ENCODE measurements at places on chromosomes 12 and 14.

DNA sequence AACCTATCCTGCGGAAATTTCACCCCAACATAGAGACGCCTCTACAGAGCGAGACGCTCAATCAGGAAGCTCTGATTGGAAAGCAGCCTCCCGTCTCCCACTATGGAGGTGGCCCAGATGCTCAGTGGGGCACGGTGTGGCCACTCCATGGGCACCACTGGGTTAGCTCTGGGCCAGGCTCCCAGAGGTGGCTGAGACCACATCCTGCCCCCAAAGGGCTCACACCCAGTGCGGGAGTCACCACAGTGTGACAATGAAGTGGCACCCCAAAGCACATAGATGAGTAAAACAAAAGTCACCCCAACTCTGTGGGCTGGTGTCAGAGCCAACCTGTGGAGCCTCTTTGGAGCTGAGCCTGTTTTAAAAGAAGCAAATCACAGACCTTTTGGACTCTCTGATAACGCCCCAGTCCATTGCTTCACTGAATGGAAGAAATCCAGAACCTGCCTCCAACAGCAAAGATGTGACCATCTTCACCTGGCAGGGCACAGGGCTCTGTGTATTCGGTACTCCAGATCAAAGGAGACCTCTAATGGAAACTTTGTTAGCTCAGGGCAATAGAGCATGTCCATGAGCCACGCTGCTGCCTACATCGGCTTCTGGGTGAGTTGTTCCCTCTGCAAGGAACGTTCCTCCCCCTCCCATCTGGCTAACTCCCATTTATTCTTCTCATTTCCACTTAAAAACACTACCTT lies 19.6 kb downstream of the CLMN start:
- no peak for DNase-seq

- DNase-seq: no peak
These were observed 103.8 kb downstream of the SLC16A7 start for GRCh38 chr12:59699421-59700152.

- DNase-seq: no peak
These were observed 174.0 kb upstream of the DIO2 start for GRCh38 chr14:80385336-80385735.

DNA sequence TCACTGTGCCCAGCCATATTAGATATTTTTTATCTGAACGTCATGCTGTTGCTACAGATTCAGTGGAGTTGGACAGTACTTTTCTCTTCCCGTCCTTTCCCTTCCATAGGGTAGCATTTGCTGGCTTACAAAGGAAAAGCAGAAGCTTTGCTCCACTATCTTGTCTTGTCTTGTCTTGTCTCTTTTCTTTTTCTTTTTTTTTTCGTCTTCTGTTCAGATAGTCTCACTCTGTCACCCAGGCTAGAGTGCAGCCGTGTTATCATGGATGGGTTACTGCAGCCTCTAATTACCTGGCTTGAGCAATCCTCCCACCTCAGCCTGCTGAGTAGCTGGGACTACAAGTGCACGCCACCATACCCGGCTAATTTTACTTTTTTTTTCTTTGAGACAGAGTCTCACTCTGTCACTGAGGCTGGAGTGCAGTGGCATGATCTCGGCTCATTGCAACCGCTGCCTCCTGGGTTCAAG lies 21.1 kb downstream of the OR10G3 start:
- no peak for DNase-seq

DNA sequence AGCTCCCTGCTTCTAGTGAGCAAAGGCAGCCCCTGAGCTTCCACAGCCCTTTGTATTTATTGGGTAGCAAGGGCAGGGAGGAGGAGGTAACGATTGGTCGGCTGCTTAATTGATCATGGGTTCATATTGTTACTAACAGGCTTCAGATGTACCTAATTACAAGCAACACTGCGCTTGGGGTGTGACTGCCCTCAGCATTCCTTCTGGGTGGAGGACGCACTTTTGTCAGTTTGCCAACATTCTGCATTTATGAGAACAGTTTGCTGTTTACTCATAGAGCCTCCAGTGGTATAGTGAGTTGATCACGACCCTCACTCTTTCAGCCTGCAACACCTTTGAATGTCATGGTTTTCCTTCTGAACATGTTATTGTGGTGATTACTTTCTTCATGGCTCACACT lies 9.6 kb downstream of the TSHR start:
- no peak for DNase-seq

GRCh38 chr12:101967506-101967905 lies 90.1 kb downstream of the DRAM1 start:
- DNase-seq: no peak

GRCh38 chr14:101233021-101233366 lies 328.3 kb upstream of the DIO3 start:
- DNase-seq: no peak

GRCh38 chr14:87161502-87161901 lies 831.5 kb downstream of the GALC start:
- no peak for DNase-seq

DNA sequence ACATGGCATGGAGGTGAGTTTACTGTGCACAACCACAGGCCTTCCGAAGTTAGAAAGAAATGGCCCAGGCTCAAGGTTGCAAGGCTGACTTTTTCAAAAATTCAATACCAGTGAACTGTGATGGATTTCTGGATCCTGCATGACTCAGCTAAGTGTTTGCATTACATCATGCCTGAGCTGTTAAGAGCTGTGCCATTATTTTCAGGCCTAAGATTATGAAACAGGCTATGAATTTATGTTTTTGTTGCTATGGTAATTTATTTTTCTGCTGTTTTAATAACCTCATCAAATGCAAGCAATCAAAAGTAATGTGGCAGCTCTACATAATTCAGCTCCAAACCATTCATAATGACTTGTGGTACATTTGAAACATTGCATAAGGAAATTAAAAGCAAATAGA lies 457.7 kb upstream of the TMEM132C start:
- no peak for DNase-seq

- DNase-seq: no peak
These were observed 58.9 kb upstream of the KITLG start for GRCh38 chr12:88638966-88639760.

DNA sequence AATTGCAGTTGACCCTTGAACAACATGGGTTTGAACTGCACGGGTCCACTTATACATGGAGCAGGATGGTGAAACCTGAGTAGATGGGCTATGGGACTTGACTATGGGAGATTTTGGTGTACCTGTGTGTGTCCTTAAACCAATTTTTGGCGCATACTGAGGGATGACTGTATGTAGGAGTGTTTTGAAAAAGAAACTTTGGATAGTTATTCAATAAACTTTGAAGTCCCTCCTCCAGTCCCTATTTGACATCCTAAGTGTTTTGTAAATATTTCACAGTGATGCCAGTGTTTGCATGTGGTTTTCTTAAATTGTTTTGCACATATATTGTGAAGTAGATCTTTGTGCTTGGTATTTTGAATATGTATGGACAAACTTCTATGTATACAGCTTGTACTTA lies 12.4 kb downstream of the KTN1 start:
- DNase-seq: no peak

DNA sequence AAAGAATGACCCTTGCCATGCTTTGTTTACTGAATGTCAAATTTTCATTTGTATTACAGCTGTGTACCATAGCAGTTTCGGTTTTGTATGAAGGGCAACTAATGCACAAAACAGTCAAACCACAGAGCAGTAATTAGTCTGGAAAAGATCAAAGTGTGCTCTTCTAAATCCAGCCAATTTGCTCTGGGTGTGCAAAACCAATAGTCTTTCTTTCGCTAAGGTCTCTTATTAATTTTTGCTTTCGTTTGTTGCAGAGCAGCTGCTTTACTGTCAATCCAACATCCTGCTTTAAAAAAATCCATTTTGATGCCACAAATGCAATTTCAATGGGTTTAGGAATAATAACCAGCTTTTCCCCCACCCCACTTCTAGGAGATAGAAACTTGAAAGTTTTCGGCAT lies 114.2 kb downstream of the BRMS1L start:
- DNase-seq: no peak

- DNase-seq: no peak
These were observed 1795.5 kb upstream of the FLRT2 start for GRCh38 chr14:83734431-83734830.

GRCh38 chr12:45658020-45658419 lies 71.5 kb upstream of the ARID2 start:
- DNase-seq: no peak

GRCh38 chr12:49088932-49089330 lies 5.7 kb downstream of the DHH start:
- DNase-seq: no peak

GRCh38 chr14:100545359-100545758 lies 41.9 kb downstream of the BEGAIN start:
- DNase-seq: no peak

DNA sequence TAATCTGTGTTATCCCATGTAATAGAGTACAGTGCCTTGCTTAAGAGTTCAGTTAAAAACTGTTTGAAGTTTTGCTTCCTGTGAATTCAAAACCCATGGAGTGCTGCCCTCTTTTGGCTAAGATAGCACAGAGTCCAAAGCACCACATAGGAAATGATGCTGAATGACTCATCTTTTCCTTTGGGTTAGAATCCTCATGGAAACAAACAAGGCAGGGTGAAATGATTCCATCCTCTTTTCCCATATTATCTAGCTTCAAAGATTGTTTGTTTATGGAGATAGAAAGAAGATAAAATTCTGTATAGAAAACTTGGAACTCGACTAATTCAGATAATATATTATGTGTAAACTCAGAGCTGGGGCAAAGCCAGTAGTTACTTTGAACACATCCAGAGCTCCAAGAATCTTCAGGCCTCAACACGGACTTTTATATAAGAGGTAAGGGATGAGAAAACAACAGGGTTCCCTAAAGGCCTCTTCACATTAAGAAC lies 87.4 kb downstream of the OTOGL start:
- no peak for DNase-seq

- DNase-seq: no peak
These were observed 103.2 kb upstream of the BCL2L14 start for GRCh38 chr12:11967376-11968047.

DNA sequence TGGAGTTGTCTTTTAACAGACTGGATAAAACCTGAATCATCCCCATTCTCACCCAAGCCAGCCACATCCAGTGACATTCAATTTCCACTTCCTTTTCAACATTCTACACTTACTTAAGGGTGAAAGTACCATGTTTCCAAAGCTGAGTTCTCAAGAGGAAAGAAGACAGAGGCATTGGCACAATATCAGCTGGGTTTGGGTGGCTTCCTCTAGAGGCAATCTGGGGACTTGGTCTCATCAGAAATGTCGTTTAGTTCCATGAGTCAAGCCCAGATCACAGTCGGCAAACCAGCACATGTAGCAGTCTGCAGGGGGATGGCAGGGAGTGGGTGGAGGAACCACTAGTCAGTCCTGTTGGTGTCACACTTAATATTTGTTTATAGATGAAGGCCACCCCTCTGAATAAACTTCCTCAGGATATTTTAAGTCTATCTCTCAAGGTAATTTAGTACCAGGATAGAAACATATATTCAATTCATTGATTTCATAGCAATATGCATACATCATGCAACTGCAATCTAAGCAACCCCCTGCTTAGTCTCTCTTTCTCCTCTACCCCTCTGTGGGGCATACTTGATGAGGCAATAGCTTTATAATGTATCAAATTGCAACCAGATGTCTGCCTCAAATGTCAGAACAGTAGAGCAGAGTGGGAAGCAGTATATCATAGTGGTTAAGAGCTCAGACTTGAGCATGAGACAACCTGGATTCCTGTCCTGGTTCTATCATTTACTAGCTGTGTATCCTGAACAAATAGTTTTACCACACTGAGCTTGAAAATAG lies 3.0 kb downstream of the SRRM4 start:
- no peak for DNase-seq

- DNase-seq: no peak
These were observed 209.7 kb downstream of the ATXN7L3B start for GRCh38 chr12:74747305-74747704.

- no peak for DNase-seq
These were observed 615.9 kb upstream of the MIS18BP1 start for GRCh38 chr14:45868863-45869262.

DNA sequence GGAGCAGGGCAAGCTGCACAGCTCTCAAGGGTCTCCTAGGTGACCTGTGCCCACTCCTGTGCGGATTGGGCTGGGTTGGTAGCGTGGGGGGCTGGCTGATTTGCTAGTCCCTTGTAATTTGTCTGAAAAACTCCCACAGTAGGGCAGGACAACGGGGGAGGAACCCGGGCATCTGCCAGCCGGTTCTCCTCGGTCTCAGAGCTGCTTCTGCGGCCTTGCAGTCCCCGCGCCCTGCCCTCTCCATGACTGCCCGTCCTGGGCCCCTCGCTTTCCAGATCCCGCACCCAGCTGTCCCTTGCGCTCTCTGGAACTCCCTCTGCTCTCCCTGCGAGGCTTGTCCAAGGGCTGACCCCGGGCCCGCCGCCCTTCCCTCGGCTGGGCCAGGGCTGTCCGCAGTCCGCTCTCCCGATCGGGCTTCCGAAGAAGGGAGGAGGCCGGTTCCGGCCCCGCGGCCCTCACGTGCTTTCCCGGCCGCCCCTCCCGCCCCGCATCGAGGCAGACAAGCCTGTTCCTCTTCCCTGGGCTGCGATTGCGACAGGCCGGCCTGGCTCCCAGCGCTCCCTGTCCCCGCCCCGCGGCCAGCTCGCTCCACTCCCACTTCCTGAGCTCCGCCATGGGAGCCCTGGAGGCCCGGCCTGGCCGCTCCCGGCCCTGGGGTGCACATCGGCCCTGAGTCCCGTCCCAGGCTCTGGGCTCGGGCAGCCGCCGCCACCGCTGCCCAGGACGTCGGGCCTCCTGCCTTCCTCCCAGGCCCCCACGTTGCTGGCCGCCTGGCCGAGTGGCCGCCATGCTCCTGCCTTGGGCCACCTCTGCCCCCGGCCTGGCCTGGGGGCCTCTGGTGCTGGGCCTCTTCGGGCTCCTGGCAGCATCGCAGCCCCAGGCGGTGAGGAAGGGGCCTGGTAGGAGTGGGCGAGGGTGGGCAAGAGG lies at the start of gene LTBR:
Gene LTBR (plus strand): TSS at position 591 of the 927 bp plus-strand sequence. CDS start 197 bp downstream, at position 788.
- no peak for DNase-seq

DNA sequence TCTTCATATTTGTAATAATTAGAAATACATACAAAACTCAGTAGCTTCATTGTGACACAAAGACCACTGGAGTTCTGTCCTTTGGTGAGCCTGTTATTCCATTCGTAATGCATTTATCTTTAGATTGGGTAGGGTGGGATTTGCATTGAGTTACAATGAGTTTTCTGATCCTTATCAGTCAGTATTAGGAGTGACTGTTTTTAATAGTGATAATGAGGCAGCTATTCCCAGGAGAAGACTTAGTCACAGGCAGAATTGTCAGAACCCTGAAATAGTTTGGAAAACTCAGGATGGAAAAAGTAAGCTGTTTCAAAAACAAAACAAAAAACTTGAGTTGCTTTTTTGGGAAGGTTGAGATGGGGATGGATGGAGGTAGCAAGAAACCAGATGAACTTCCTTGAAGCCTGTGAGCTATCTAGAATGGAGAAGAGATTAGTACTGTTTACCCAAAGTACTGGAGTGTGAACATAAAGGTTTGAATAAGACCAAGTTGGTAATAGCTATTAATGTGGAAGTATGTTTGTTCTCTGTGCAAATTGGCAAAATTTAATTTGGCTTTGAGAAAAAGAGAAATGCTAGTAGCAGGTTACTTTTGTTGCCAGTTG lies 38.6 kb downstream of the FBXO34 start:
- DNase-seq: no peak

DNA sequence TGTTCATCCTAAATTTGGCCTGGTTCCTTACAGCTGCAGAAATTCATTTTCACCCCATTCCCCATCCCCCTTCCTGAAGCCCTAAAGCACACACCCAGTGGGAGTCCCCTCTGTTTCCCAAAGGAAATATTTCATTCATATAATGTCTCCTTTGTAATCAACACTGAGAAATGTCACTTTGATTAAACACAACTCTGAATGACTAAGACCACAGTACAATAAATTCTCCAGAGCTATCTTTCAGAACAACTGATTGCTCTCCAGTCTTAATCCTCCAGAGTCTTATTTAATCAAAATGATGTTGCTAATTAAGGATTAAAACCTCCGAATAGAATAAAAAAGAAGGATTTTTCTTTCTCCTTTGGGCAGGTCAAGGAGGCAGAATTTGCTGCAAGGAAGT lies 6.4 kb downstream of the SLC15A5 start:
- no peak for DNase-seq

All from activated naive CD4-positive, alpha-beta T cell (primary cell).